Lower lobe of right lung (tissue), 2 donors: ENCODE measurements at places on chromosomes 16 and 17. TPM values are rescaled to one million over a fixed set of nuclear protein-coding genes. Genes with fewer than 3 reads are reported as not detected.

DNA sequence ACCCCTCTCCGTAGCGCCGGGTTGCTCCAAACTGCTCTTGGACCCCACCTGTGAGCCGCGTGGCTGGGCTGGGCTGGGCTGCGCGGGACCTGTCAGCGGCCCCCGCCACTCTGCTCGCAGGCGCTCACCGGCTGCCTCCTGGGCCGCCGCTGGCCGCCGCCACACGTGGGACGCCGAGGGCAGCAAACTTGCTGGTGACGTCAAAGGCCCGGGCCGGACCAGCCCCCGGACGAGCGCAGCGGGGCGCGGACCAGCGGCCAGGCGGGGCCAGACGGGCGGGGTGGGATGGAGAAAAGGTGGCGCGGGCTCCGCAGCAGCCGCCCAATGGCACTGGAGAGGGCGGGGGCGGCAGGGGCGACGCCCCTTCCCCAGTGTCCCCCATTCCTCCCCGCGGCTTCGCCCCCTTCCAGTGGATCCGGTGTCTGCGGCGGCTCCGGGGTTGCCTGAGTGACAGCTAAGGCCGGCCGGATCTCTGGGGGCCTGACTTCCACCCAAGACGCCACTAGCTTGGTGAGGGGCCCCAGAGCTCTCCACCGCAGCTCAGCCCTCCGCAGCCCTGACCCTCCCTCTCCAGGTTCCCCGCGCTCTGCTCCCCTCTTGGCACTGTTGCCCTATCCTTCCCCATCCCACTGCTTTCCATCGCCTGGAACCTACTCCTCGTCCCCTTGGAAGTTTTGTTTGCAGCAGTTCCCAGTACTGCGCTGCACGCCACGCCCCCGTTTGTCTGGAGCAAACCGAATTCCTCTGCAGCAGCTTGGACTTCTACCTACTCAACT lies at the start of gene HS3ST3A1:
Gene HS3ST3A1, minus strand, starts transcription at position 154 of the 776 bp plus-strand sequence. CDS start 800 bp downstream, outside the sequence.
- no peaks in the 10 kb centered on the region for H3K36me3 ChIP-seq
- DNase-seq: peak; percentile 50
- peak within 1 kb of the TSS; percentile 4 for H3K27ac ChIP-seq
- H3K27me3 ChIP-seq: peaks cover 47% of the 10 kb centered on the region

DNA sequence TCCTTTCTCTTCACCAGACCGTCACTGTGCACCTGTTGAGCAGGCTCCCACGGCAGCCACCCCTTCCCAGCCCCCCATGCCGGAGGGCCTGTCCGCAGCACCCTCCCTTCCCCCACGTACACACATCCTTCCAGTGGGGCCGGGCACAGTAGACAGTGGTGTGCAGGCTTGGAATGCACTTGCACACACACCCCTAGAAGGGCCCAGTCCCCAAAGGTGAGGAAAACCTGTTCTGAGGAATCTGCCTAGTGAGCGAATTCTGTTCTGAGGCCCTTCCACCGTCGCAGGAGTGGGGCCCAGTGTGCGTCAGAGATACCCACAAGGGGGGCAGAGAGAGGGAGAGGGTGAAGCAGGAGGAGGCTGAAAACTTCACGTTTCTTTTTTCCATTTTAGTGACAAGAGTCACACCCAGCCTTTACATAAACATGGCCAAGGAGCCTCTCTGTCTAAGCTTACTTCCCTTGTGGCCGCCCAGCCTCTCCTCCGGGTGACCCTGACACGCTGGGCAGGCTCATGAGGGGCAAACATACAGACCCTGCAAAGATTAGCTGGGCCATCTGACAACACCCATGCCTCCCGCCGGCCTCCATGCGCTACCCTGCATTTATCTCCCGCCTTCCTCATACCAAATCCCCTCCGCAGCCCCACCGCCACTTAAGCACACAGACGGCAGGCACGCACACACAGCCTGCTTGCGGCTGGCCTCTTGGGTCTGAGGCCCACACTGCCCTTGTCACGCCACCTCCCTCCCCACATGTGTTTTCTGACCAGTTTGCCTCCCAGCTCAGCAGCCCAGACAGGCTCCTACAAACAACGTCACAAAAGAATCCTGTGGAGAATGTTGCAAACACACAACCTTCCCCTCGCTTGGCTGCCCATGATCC lies 1.8 kb downstream of the ZBTB4 start:
- H3K4me3 ChIP-seq: peak overlapping the region; percentile 86
- peaks cover 49% of the 10 kb centered on the region for H3K4me1 ChIP-seq
- H3K27me3 ChIP-seq: no peaks in the 10 kb centered on the region

DNA sequence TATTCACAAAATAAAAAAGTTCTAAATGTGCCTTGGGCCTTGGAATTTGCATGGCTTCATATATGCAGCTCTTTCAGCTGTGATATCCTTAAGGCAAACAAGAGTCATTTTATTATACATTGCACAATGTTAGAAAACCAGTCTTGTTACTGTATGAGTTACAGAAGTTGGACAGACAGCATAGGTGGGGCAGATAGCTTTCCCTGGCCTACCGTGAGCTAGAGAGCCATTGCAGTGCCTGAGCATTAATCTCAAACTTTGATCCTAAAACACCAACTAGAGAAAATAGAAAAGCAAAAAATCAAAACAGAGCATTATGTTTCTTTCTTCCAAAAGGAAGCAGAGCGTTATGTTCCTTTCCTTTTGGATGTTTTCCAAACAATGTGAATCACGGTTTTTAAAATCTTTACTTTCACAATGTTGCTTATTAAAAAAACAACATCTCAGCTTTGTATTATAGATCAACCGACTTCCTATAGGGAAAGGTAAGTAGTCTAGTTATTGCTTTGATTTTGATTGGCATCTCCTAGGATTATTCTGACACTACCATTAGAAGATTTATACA lies 32.2 kb downstream of the ARHGAP44 start:
- no peaks in the 10 kb centered on the region for H3K36me3 ChIP-seq
- H3K27me3 ChIP-seq: no peaks in the 10 kb centered on the region
- H3K27ac ChIP-seq: no peak overlapping the region
- no peak for DNase-seq

The TLCD3A gene
- 8.9 TPM for total RNA-seq

The ABCC11 gene
- not detected for total RNA-seq

The CRYBA1 gene
- total RNA-seq: not detected

The MSLN gene
- total RNA-seq: 42.6 TPM
